NCI-H1048 (cell line): ENCODE measurements at places on chromosomes 1 and 21.
A peak's percentile ranks its signal among the peaks of the same experiment; 100 is the strongest.

GRCh38 chr1:116769104-116769452 is 14.8 kb downstream of the CD2 start:
- no peak for DNase-seq

- peak; percentile 16 for DNase-seq
These were observed 9.6 kb upstream of the ADORA1 start for GRCh38 chr1:203117611-203118575.

- no peak for DNase-seq
These were observed 15.4 kb downstream of the HDAC1 start for GRCh38 chr1:32307324-32307723.

GRCh38 chr1:154923695-154924094 is 12.8 kb downstream of the PMVK start:
- no peak for DNase-seq

DNA sequence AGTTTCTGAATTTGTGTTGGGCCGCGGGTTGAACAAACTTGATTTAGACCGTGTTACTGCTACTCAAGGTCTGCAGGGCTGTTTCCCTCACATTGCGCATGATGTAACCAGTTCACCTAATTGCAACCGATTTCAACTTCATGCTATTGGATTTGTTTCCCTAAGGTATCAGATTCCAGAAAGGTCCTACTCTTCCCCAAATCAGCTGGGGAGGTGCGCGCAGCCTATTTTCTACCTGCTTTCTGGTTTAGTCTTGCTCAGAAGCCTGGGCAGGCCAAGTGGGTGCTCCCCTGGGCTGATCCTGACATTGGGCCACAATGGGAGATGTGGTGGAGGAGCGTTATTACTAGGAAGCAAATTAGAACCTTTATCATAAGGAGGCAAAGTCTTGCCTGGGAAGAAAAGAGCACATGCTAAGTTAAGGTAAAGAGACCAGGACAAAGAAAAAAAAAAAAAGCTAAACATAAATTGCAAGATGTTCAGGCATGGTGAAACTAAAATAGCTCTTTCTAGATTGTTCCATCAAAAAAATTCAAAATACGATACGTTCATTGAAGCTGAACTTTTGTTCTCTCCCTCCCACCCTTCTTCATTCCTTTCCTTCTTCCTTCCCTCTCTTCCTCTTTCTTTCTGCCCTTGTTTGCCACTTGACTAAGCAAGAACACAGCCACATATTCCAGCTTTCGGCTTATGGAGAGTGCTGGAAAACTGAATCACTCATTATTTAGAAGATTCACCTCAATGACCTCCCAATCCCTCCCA is 28.8 kb upstream of the TARBP1 start:
- DNase-seq, result no peak

- DNase-seq, result no peak
These were observed 26.2 kb downstream of the SLC66A1 start for GRCh38 chr1:19338323-19338762.

GRCh38 chr1:55062801-55063576 is 23.6 kb downstream of the PCSK9 start:
- no peak for DNase-seq

- no peak for DNase-seq
These were observed 22.1 kb downstream of the PTPRU start for GRCh38 chr1:29258189-29258975.

GRCh38 chr21:37207441-37208009 is 59.6 kb downstream of the VPS26C start:
- DNase-seq, result peak; percentile 16

- DNase-seq, result no peak
These were observed 35.4 kb upstream of the FAM89A start for GRCh38 chr1:231075497-231075896.

GRCh38 chr1:58818075-58818474 is 34.2 kb upstream of the JUN start:
- no peak for DNase-seq
